ENCODE measurements at places on chromosomes 13 and 19. TPM values are rescaled to one million over a fixed set of nuclear protein-coding genes. Genes with fewer than 3 reads are reported as not detected.

GRCh38 chr19:35905178-35905727 lies 2.8 kb downstream of the TYROBP start:
- no peaks in the 10 kb centered on the region for H3K36me3 ChIP-seq
- H3K27ac ChIP-seq, result no peak overlapping the region
- H3K4me1 ChIP-seq, result peaks cover 58% of the 10 kb centered on the region
- no peak for DNase-seq

Gene LRCH1
- 14.6 TPM for total RNA-seq

Gene TTC9B
- not detected for total RNA-seq

GRCh38 chr13:101570410-101570809 lies 117.9 kb downstream of the ITGBL1 start:
- H3K4me3 ChIP-seq, result no peak overlapping the region
- no peaks in the 10 kb centered on the region for H3K4me1 ChIP-seq
- H3K36me3 ChIP-seq, result no peaks in the 10 kb centered on the region
- H3K27me3 ChIP-seq, result no peaks in the 10 kb centered on the region
- no peak for DNase-seq

DNA sequence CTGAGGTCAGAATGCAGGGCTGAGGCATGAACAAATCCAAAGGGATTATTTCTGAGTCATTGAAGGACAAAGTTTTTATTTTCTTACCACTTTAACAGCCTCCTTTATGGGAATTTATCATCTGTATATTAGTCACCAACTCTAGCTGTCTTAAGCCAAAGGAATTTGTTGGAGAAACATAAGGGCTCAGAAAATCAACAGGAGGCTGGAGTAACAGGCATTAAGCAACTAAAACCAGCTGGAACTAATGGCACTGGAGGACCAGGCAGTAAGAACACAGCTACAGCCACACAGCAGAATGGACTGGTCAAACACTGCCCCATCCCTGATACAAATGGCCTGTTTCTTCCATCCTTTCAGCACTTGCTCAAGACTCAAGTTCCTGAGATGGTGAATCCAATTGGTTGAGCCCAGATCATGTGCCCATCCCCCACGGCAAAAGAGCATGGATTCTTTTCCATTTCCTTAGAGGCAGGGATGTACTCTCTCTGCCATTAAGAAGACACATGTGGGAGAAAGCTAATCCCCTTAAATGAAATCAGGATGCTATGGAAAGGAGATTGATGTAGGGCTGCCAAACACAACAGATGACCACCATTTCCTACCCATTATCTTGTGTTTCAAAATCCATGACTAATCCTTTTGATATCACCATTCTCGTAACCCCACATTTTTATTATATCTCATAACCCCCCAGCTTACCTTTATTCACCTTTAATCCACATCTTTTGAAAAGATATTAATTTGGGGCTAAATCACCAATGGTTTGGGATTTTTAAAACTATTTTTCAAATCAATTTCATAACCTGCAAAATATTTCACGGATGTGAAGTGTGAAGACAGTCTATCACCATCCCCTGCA lies 157.0 kb upstream of the FNDC3A start:
- no peaks in the 10 kb centered on the region for H3K27me3 ChIP-seq
- no peak overlapping the region for H3K27ac ChIP-seq
- H3K4me3 ChIP-seq, result no peak overlapping the region
- H3K36me3 ChIP-seq, result no peaks in the 10 kb centered on the region
- no peak for DNase-seq
- peaks cover 12% of the 10 kb centered on the region for H3K4me1 ChIP-seq

- H3K27ac ChIP-seq, result no peak overlapping the region
- no peak overlapping the region for H3K4me3 ChIP-seq
- peaks cover 39% of the 10 kb centered on the region for H3K27me3 ChIP-seq
- peaks cover 5% of the 10 kb centered on the region for H3K36me3 ChIP-seq
- DNase-seq, result no peak
Measured at GRCh38 chr19:55209693-55210472, 582 bp upstream of the PTPRH start.

GRCh38 chr19:35138305-35138892 lies at the start of gene FXYD1:
TSS of gene FXYD1 (plus strand) at chr19:35138824. CDS start at chr19:35140080, 1,256 bp downstream.
- peaks cover 18% of the 10 kb centered on the region for H3K4me1 ChIP-seq
- no peak within 1 kb of the TSS for H3K4me3 ChIP-seq
- H3K27ac ChIP-seq, result no peak within 1 kb of the TSS
- no peaks in the 10 kb centered on the region for H3K27me3 ChIP-seq
